Liver (tissue), 10 donors: ENCODE measurements at places on chromosomes 5 and 9.
A peak's percentile ranks its signal among the peaks of the same experiment; 100 is the strongest.

DNA sequence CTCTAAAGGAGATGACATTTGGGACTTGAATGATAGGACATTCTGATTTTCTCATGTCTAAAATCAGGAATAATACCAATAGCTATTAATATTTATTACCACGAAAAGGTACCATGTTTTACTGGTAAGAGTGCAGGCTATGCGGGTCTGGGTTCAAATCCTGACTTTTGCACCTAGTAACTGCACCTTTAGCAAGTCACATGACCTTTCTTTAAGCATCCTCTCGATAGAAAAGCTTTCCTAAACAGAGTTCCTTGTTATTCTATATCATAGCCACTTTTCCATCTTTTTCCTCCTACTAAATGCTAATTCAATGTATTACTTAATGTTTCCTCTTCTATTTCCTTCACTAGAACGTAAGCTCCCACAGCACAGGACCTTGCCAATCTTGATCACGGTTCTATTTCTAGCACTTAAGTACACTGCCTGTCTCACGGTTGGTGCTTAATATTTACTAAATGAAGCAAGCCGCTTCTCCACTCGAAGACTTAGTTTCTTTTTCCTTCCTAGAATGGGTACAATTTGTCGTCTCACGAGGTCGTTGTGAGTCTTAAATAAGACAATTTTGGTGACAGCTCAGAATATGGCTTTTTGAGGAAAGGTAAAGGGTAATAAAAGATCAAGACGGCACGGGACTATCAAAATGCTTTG is 816 bp downstream of the RBM18 start:
- no peak for DNase-seq

GRCh38 chr5:37810311-37810710 is 29.5 kb downstream of the GDNF start:
- DNase-seq: no peak

DNA sequence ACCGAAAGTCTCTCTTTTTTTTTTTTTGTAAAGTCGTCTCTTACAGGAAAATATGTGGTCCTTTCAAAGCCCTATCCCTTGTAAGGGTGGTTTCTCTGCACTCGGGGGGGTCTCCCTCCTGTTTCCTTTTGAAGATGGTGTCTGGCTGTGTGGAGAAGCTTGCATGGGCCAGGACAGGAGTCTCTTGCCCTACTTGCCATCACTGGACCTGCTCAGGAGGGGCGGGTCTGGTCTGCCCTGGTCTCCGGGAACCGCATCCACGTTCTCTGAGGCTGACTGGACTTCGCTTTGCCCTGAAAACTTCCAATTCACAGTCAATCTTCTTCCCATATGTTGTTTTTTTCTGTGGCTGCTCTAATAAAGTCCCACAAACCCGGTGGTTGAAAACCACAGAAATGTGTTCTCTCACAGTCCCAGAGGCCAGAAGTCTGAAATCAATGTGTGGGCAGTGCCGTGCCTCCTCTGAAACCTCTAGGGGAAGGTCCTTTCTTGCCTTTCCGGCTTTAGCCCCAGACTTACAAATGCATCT is 92.9 kb upstream of the IER5L start:
- DNase-seq: no peak

DNA sequence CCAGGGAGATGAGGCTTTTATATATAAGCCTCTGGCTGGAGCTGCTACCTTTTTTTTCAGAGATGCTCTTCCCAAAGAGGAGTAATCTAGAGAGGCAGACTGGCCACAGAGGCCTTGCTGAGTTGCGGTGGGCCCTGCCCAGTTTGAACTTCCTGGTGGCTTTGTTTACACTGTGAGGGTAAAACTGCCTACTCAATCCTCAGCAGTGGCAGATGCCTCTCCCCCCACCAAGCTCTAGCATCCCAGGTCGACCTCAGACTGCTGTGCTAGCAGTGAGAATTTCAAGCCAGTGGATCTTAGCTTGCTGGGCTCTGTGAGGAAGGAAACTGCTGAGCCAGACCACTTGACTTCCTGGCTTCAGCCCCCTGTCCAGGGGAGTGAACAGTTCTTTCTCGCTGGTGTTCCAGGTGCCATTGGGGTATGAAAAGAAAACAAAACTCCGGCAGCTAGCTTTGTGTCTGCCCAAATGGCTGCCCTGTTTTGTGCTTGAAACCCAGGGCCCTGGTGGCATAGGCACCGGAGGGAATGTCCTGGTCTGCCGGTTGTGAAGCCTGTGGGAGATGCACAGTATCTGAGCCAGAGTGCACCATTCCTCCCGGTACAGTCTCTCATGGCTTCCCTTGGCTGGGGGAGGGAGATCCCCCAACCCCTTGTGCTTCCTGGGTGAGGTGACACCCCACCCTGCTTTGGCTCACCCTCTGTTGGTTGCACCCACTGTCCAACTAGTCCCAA is 219.5 kb upstream of the IZUMO3 start:
- DNase-seq: no peak

DNA sequence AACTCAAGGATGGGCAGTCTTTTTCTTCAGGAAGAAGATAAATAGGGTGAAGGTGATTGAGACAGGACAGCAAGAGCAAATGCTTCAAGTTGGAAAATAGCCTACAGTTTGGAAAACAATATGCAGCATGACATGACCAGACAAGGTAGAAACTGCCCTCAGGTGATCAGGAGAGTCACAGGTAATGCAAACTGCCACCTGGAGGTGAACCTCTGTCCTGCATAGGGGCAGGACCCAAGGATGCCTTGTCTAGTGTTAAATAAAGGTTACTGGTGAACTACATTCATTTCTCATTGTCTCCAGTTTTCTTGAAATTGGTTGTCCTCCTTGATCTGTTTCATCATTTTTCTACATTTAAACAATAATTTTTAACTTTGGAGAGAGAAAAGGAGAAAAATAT is 232.1 kb downstream of the SEMA5A start:
- no peak for DNase-seq

DNA sequence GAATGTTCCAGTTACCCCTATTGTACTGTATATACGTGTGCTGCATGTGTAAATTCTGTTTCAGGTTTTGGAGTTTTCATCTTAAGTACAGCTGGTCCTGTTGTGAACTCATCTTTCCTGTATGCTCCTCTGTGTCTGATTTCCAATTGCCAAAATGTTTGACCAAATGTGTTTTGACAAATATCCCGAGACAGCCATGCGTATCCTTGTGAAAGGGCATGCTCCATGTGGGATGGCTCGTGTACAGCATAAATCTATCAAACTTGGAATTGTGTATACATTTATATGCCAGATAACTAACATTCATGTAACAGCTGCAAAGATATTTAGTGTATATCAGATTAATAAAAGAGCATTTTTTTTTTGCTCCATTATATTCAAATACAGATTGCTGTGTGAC is 69.5 kb upstream of the IQGAP2 start:
- no peak for DNase-seq

GRCh38 chr5:133304178-133304577 is 252.4 kb downstream of the HSPA4 start:
- DNase-seq: no peak

DNA sequence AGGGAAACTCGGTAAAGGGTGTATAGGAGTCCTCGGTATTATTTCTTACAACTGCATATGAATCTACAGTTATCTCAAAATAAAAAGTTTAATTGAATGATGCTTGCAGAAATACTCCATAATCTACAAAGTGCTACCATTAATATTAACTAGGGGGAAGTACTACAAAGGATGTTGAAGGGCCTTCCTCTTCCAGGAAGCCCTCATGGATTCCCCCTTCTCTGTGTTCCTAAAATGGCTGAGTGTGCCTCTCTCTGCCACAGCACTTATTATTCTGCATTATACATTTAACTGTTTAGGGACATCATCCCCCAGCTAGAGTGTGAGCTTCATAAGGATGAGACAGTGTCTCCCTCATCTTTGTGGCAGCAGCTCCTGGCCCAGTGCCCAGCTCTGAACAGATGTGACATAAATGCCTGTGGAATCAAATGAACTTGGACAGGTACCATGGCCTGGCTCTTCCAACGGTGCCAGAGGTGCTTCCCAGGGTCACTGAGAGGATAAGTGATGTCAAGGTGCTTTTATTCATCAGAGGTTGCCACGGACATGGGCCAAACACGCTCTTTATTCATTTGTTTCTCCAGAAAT is 99.5 kb downstream of the PAX5 start:
- DNase-seq: no peak

DNA sequence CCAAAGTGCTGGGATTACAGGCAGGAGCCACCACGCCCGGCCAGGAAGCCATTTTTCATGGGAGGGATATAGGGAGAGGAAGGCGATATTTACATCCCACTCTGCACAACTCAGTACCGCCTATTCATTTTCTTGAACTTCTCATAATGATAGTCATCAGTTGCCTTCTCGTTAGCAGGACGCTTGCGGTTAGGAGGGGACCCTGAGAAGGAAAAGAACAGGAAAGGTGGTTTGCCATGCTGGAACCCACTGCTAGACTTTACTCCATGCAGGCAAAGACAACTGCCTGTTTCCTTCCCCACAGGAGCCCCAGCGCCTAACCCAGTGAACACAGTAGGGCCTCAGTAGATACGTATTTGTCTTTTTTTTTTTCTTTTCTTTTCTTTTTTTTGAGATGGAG is 4.1 kb upstream of the TOR1A start:
- no peak for DNase-seq

GRCh38 chr5:63686181-63686580 is 276.1 kb downstream of the HTR1A start:
- no peak for DNase-seq

DNA sequence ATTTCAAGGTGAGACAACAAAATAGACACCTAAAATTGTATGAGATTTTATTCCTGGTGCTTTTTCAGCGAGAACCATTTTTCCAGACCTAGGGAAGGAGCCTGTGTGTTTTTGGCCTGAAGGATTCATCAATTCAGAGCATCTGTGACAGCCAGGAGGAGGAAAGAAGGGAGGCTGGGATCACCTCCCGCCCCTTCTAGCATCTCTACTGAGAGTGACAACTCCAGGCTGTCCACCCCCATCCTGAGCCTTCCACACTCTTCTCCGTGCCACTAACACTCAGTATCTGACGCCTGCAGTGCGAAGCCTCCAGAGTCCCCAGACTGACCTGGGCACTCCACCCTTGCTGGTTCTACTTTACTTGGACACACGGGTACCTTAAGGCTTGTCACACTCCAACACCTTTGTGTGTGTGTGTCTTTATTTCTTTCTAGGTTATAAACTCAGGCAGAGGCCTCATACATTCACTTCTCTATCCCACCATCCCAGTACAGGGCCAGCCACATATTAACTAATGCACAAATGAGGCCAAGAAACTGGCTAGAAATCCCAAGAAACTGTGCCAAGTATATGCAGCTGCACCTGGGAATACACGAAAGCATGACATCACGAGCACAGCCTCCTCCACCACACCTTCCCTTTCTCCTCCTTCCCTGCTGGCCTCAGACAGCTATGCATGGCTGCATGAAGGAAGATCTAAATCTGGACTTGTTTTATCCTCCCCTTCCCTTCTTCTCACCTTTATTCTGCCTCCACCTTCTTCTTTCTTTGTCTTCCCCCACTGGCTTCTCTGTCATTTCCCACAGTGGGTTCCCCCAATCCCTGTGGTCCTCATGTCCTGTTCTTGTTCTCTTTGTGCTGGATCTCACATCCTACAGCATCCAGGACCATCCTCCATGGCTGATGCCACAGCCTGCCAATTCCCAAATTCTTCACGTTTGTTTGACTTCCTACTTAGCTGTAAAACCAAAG is 16.0 kb downstream of the S1PR3 start:
- DNase-seq: no peak

GRCh38 chr5:172685091-172685490 is 44.0 kb downstream of the NEURL1B start:
- DNase-seq: no peak

DNA sequence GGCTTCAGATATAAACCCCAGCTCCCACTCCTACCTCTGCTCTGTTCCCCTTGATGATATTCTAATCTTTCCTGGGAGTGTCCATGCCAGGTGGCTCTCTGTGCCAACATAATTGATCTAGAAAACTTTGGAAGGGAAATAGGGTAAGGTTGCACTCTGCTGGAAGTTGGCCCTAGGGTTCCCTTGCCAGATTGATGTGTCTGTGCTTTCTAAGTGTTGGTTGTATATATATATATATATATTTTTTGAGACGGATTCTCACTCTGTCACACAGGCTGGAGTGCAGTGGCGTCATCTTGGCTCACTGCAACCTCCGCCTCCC is 23.6 kb downstream of the ACTL7B start:
- no peak for DNase-seq

DNA sequence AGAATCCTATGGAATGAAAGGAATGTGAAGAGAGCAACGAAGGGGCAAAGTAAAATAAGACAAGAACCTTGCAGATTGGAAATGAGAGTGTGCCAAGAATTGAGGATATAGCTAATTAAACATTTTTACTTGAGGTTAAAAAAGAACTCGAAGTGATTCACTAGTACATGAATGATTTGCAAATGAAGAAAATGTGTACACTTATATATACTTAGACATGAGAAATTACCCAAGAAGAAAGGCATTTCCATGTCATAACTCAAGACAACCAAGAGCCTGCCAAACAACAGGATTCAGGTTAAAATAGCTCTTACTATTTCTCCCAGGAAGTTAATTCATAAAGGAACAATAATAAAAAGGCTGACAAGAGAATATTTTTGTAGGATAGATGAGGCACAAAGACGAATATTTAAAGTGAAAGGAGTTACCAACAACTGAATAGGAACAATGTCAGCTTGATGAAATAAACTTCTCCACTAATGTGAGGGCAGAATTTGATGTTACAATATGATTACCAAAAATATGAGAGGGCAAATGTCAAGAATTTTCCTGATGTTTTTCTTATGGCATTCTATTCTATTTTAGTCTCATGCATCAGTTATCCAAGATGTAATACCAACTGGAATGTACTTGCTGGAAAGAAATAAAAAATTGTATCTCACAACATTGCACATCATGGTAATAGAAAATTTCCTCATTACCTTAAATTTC is 18.9 kb upstream of the NPR3 start:
- DNase-seq: no peak

DNA sequence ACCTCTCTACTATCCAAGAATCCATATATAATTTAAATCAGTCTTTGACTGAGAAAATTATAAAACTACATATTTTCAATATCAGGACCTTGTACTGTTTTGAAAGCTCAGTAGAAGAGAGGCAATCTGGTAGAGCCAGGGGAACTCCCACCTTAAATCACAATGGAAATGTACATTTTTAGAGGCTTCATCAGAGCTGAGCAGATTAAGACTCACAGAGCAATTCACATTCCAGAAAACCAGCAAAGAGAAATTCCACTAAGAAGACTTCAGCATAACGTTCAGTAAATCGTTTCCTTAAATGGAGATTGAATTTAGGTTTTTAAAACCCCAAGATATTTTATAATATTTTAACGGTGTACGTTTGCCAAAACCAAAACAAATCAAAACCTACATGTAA is 227.8 kb upstream of the TRPM3 start:
- no peak for DNase-seq

GRCh38 chr9:122370869-122371755 is at the start of gene PTGS1:
PTGS1 (plus strand) TSS chr9:122371024; CDS start chr9:122371085, 61 bp downstream.
- peak; percentile 70 for DNase-seq

GRCh38 chr9:35306283-35306682 is 144.5 kb downstream of the UNC13B start:
- no peak for DNase-seq

DNA sequence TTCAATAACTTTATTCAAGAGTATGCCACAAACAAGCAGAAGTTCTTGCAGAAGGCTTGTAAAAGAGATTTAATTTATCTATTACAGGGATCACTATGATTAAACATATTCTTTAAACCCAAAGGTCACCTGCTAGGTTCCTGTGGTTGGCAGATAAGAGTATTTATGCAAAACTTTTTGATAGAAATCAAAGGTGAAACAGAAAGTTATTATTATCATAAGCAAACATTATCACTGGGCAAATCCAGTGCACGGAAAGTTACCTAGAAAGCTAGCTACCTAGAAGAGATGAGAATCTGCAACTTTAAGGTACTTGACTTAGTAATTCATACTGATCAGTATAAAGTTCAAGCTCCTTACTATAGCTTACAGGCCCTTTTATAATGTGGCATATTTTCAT is 3.2 kb downstream of the STARD4 start:
- no peak for DNase-seq
